ENCODE measurements at places on chromosomes 16 and 17.
A peak's percentile ranks its signal among the peaks of the same experiment; 100 is the strongest.

- no peak for DNase-seq
Measured at GRCh38 chr17:50818921-50819657, 16.3 kb upstream of the WFIKKN2 start.

GRCh38 chr17:13200671-13201070, 182.8 kb upstream of the ELAC2 start:
- no peak for DNase-seq

DNA sequence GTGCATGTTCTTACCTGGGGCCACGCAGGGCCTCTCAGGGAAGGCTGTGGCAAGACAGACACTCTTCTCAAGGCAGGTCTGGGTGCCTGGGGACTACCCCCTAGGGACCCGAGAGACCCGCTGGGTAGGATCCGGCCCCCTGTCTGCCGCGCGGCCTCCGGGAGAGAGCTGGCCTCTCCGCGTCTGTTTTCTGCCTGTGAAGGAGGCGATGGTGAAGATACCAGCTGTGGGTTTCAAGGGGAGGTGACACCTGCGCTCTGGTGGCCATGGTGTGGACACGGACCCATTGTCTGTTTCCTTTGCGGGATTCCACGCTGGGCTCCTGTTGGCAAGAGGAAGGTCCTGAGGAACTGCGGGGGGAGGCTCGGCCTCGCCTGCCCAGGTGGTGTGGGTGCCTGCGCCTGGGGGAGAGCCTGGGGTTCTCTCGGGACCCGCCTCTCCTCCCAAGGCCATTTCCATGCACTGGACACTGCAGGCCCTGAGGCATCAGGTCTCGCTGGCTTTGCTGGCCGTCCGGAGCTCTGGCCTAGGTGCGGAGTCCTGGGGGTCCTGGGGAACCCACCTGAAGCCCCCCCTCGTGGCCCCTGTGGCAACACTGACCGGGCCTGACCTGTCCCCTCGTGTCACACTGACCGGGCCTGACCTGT, 12.2 kb upstream of the METRNL start:
- DNase-seq = no peak

GRCh38 chr17:2068031-2068518, 13.2 kb downstream of the HIC1 start:
- no peak for DNase-seq

GRCh38 chr17:56536766-56537165, 56.7 kb upstream of the NOG start:
- no peak for DNase-seq

GRCh38 chr17:17935321-17936271, 36.6 kb downstream of the TOM1L2 start:
- DNase-seq = no peak

DNA sequence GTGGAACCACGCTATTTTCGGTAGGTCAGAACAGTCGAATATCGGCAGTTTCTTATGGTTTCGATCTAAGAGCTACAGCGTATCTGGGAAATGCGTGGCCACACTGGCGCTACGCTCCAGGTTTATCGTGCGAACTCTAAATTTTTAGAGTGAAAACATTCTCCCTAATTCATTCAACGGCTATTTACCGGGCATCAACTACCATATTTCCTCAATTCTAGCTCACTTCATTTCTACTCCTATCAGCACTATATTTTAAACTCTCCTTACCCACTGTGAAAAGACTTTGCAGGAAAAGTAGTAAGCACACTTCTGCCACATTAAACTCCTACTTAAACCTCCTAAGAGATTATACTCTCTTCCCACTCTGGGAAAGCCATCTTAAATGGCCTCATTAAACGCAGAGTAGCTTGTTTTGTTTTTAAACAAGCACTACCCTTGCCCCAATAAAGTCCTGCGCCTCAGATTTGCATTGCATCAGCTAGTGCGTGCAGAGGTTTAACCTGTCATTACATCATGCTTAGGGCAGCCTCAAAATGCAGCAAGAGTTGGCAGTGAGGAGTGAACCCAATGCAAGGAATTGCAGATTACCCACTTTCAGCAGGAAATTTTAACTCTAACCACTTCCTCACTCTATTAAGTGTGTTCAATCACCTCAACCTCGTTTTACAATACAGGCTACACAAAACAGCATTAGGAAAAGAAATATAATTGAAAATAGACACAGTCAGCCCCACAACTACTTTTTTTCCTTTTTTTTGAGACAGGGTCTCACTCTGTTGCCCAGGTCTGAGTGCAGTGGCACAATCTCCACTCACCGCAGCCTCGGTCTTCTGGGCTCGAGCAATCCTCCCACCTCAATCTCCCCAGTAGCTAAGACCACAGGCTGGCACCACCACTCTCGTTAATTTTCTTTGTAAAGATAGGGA, 18.8 kb downstream of the SIAH1 start:
- DNase-seq = no peak

- no peak for DNase-seq
Measured at GRCh38 chr16:84047206-84047605, 4.6 kb upstream of the SLC38A8 start.

DNA sequence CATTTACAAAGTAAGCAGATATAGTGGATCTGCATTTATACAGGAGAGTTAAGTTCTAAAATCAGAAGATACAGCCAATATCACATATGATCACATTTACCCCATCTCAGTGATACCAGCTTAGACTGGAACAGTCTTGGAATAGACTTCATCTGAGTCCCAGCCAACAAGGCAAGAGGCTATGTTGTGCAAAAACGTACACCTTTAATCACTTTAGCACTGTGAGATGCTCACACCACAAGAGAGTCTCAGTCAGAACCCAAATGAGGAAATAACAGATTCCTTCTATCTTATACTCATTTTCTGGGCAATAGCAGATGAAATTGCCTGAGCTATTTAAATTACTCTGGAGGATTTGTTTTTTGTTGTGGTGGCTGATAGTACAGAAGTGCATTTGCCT, 145.6 kb downstream of the ANKFN1 start:
- no peak for DNase-seq

DNA sequence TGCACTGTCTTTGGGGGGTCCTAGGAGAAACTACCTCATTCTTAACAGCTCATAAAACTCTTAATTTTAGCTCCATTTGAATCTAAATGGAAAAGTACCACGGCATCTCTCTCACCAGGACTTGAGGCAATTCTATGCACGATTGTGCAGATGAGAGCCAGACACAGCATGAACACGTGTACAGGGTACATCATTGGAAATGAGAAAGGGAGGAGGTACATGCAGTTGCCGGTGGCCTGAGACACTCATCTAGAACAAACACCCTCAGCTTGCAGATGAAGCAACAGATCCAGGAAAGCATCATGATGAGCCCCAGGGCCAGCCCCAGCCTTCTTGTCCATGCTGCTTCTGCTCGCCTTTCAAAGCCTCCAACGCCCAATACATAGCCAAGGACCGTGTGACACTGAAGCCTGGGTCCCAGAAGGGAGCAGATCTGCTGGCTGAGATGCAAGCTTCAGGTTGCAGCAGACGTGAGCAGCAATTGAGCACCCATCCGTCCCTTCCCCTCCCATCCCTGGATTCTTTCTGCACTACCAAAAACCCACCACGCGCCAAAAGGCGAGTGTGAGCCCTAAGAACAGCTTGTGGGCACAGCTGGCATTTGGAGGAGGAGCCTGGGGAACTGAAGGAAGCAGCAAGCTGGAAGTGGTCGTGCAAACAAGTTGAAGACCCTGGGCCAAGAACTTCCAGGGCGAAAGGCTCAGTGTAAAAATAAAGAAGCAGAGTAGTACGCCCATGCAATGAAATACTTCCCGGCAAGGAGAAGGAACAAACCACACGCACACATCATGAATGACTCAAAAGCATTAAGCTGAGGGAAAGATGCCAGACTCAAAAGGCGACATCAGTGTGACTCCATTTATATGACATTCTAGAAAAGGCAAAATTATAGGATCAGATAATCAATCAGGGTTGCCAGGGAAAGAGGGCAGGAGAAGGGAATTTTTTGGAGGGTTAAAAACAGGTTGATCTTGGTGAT, 7.3 kb upstream of the RCVRN start:
- DNase-seq = no peak

- DNase-seq = no peak
Measured at GRCh38 chr17:9865586-9865985, 39.5 kb downstream of the RCVRN start.

- DNase-seq = no peak
Measured at GRCh38 chr16:81748476-81749198, 30.5 kb upstream of the PLCG2 start.

- DNase-seq = no peak
Measured at GRCh38 chr16:48905632-48906505, 295.9 kb upstream of the N4BP1 start.

GRCh38 chr17:77392376-77393273, 251.9 kb downstream of the SEC14L1 start:
- no peak for DNase-seq

DNA sequence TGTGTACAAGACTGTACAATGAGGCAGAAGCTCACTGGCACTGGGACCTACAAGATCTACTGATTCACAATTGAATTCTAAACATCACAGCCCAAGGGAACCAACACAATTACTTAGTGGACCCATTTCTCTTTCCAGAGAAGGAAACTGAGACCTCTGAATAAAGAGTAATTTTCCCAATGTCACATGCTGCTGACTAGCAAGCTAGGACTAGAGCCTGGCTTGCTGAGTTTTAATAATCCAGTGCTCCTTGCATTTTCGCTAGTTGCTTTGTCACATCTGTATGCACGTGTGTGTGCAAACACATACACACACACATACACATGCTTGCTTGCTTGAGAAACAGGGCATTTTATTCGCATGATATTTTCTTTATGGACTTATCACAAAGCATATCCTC, 3.9 kb upstream of the LPO start:
- no peak for DNase-seq

DNA sequence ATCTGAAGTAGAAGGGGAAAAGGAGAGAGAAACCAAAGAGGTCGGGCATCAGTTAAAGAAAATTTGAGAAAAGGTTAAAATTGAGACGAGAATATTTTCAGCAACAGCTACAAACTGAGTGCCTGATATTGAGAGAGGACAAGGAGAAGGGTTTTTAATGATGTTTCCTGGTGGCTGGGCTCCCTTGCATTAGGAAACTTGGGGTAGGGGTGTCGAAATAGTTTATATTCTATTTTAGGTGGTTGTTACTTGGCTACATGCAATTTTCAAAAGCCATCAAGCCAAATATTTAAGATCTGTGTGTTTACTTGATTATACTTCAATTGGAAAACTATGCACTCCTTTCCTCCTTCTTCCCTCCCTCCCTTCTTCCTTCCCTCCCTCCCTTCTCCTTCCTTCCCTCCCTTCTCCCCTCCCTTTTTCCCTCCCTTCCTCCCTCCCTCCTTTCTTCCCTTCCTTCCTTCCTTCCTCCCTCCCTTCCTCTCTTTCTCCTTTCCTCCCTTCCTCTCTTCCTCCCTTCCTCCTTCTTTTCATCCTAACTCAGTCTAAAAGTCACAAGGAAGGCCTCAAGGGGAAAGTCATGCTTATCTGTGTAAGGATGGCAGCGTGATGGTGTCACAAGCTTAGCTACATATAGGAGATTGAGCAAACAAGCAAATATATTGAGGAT, 1.8 kb upstream of the APOH start:
- no peak for DNase-seq

GRCh38 chr17:38456031-38456815, 28.0 kb downstream of the ARHGAP23 start:
- DNase-seq = no peak

- no peak for DNase-seq
Measured at GRCh38 chr17:62644487-62645173, 17.2 kb downstream of the MRC2 start.

GRCh38 chr16:87561200-87562105, 40.9 kb upstream of the JPH3 start:
- DNase-seq = no peak

GRCh38 chr16:79093554-79093967, 507.0 kb downstream of the MAF start:
- DNase-seq = no peak

- DNase-seq = no peak
Measured at GRCh38 chr16:12155235-12155634, 178.7 kb downstream of the SNX29 start.

- DNase-seq = no peak
Measured at GRCh38 chr17:45224671-45225050, 3.0 kb downstream of the FMNL1 start.

- DNase-seq = no peak
Measured at GRCh38 chr17:49987681-49988441, 7.2 kb downstream of the DLX3 start.

GRCh38 chr17:46773676-46774075, 44.8 kb downstream of the WNT3 start:
- DNase-seq = no peak

- peak; percentile 90 for DNase-seq
Measured at GRCh38 chr16:56964243-56965148, 2.7 kb downstream of the CETP start.

GRCh38 chr16:50830698-50831097, 88.8 kb downstream of the CYLD start:
- DNase-seq = no peak

- no peak for DNase-seq
Measured at GRCh38 chr17:21015564-21015963, 27.2 kb downstream of the USP22 start.

DNA sequence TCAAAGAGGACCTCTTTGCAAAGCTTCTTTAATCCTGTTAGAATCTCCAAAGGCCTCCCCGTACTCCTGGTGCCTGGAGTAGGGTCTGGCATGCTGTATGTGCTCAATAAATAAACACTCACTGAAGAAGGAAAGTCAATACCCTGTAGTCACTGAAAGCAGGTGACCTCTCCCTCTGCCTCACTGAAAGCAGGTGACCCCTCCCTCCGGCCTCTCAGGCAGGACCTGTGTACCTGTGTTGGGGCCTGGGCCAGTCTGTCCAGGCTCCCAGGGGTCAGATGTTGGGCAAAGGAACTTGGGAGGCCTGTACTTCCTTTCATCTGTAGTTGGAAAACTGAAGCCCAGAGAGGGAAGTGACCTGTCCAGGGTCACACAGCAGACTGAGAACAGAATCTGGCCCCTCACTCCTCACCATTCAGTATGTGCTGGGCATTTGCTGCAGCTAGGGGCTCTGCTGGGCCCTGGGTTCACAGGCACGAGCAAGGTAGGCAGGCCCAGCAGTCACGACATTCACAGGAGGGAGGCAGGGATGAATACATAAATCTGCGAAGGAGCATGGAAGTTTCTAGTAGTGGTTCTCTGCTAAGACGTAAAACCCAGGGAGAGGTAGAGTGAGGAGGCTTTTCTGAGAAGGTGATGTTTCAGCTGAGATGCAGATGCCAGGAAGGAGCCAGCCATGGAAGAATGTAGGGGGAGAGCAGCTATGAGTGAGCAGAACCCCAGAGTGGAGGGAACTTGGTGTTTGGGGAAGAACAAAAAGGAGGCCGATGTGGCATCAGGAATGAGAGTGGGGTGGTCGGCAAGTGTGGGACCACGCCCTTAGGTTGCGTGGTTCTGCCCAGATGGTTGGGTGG, 64.0 kb downstream of the NKD1 start:
- DNase-seq = no peak

- DNase-seq = no peak
Measured at GRCh38 chr16:4081521-4082021, 34.7 kb downstream of the ADCY9 start.

GRCh38 chr16:84459533-84459894, 44.9 kb downstream of the MEAK7 start:
- no peak for DNase-seq

GRCh38 chr17:51472670-51473205, 212.4 kb downstream of the UTP18 start:
- no peak for DNase-seq

Data from stimulated activated CD8-positive, alpha-beta memory T cell treated with anti-CD3 and anti-CD28 coated beads, Interleukin-2, amount 100 ng/mL, for 1 hour (primary cell).